ENCODE measurements at places on chromosomes 2 and 18.

GRCh38 chr2:46722142-46722541 lies 193.5 kb downstream of the MCFD2 start:
- DNase-seq: no peak

DNA sequence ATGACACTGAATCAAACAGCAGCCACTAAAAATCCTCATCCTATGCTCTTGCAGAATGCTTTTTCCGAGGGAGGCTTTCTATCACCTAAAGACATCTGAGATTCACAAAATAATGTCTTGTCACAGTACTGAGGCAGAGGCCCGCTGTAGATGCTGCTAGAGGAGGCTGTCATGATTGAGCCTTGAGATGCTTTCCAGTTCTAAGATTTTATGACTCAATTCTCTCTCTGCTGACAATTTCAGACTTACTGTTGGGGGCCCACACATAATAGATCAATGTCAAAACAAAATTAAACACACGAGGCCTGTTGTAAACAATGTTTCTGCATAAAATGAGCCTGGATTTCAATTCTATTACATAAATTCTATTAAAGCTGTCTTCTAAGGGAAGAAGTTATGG lies 132.7 kb upstream of the ARL4C start:
- DNase-seq: no peak

DNA sequence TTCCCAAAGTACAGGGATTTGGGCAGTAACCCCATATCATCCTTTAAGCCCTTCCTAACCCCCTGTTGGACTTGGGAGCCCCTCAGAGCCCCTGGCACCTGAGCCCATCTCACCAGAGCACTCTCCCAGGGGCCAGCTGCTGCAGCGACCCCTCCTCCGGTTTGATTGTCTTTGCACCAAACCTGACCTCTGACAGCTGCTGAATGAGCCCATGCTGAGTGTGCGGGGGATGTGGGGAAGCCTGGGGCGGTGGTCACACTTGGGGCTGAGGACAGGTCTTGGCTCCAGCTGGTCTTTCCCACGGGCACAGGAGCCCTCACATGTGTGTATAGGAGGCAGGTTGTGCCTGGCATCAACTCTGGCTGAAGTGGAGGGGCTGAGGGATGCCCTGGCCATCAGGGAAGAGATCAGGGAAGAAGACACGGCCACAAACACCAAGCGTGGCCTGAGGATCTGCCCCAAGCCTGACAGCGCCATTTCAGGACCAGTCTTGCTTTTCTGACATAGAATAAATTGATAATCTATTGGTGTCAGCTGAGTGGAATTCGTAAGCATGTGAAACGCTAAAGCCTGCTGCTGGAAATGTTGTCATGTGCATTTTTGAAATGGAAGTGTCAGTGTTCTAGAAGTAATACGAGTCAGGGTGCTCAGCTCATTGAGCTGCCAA lies 102.4 kb downstream of the ACKR3 start:
- DNase-seq: no peak

DNA sequence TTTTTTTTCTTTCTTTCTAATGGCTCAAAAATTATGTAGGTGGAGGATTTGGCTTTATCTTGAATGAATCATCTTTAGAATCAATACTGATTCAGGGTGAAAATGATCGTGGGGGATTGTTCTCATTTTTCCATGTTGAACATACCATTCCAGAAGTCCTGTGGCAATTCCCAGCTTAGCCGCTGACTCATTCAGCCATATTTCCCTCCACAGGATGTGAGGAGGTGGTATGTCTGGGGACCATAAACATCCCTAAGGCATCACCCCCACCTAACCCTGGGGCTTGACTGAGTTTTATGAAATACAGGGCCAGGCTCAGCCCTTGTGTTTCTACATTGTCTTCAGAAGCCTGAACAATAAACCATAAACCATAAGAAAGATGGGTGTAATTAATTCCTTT lies 92.7 kb upstream of the FN1 start:
- no peak for DNase-seq

DNA sequence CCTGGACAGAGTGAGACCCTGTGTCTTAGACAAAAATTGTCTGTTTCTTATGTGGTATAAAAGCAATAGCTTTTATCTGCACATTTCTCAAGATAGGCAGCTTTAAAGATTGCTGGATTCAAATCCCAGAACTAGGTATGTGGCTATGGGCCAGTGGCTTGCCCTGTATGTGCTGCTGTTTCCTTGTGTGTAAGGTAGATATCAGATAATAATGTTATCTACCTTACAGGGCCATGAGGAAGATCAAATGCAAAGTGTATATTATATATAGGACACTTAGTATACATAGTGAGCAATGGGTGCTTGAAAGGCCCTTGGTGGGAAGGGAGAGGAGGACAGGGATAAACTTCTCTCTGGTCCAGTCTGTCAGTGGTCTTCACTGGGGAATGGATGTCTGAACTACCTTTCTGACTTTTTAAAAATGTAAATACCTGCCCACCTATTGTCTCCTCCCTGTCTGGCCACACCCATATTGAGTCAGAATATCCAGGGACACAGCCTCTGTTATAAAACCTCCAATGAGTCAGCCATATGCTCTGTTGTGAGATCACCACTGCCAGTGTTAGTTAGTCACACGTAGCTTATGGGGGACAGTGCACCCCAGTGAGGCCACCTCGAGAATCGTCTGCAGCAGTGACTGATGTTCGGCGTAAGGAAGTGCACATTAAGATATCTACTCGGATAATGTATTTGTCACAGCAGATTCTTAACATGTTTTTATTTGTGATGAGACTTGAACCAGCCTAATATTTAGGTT lies 383.4 kb downstream of the PTPRM start:
- DNase-seq: no peak

- no peak for DNase-seq
Observed at GRCh38 chr2:240602266-240603050, 15.9 kb downstream of the CAPN10 start.

DNA sequence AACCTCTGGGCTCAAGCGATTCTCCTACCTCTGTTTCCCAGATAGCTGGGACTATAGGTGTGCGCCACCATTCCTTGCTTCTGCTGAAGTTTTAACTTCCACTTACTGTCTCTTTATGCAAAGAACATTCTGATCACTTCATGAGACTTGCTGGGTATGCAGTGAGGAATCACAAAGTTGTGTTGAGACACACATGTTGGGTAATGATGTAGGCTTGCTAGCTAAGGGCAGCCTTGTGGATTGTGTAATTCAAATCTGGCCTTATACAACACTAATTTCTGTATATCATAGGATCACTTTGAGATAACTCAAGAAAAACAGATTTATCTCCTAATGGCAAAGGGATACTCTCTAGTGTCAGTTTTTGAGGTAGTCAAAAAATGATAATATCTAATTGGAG lies 24.2 kb downstream of the XRCC5 start:
- DNase-seq: no peak

DNA sequence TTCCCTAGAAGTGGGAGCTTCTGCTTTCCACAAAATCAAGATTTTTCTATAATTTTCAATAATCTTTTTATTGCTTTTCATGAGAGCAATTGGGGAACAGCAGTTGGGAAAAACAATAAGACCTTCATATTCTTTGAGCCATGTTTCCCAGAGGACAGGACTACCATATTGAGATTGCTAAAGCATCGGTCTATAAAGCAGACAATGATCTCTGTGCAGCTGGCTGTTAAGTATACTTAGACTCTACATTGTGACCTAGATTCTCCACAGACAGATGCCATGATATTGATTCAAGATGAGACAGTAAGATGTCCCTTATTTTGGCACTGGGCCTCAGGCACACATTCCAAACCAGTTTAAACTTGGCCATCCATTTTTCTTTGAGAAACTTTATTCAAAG lies 1178.7 kb downstream of the SUCLG1 start:
- no peak for DNase-seq

DNA sequence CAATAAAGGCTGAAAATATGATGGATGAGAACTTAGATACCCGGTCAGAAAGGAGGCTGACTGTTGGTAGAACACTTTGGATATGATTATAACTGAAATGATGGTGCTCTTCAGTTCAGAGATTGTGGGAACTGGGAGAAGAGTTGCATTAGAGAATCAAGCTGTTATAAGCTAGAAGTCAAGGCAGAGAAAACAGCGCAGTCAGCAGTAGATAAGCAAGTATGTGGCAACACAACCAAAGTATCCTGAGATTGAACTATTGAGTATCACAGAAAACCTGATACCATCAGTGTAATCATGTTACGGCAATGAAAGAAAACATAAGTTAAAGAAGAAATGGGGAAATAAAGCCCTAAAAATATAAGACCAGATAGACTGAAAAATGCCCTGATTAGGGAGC lies 633.9 kb upstream of the LRRTM1 start:
- no peak for DNase-seq

DNA sequence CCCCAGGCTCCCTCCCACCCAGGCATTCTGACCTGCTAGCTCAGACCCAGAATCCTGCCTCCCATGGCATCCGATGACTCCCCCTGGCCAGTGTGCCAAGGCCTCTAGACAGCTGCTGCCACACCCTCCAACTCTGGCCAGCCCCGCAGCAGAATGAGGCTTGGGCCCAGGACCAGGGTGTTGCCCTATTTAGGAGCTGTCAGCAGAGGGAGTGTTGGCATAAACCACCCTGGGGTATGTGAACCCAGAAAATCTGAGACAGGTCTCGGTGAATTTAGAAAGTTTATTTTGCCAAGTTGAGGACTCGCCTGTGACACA lies 134.3 kb downstream of the KLHL29 start:
- DNase-seq: no peak

GRCh38 chr2:120330946-120331822 lies 14.8 kb upstream of the INHBB start:
- no peak for DNase-seq

DNA sequence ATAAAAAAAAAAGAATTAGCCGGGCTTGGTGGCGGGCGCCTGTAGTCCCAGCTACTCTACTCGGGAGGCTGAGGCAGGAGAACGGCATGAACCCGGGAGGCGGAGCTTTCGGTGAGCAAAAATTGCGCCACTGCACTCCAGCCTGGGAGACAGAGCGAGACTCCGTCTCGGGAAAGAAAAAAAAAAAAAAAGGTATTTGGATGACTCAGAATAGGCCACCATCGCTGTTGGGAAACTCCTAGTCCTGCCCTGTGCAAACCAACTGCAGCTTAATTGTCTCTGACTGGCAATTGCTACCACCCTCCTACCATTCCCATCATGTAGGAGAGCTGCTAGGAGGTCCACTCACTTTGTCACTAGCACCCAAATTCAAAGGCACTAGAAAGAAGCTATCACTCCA lies 43.5 kb downstream of the ATP8B1 start:
- no peak for DNase-seq

DNA sequence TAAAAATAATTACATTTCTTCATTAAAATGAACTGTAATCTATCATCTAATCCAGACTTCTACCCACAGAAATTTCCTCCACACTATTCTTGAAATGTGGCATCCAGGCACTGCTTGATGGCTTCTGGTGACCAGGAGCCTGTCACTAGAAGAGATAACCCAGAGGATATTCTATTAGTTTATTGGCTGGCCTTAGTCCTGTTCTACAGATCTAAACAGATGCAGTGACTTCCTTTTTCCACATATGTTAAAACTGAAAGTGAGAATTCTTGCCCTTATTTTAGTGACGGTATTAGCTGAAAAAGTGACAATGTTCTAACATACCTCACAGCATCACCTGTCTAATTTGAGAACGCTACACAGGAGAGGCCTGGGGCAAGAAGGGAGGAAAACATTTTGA lies 775.4 kb downstream of the TSN start:
- DNase-seq: no peak

GRCh38 chr2:72144274-72144631 lies 3.4 kb downstream of the CYP26B1 start:
- no peak for DNase-seq

DNA sequence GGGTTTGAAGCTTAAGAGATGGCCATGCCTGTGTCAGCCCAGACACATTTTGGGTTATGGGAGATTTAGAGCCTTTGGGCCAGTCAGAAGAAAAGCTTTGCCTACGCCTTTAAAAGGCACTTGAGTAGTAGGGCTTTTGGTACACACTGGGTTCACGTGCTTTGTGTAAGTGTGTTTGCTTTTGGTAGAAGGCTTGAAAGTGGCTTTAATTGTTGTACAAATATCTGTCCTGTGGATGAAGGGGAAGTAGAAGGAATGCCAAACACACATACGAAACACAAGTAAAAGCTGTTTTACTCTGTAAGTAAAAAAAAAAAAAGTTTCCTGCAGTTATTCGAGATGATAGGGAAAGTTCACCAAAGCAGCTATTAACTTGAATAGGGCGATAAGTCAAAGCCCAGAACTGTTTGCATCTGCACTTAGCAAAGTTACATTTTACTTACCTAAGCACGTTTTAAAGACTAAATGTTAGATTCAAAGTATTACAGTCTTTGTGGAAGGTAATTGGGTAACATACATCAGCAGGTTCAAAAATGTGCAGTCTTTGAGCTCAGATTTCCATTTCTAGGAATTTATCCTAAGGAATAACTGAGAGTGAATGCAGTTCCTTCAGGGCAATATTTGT lies 75.4 kb downstream of the STK25 start:
- no peak for DNase-seq

DNA sequence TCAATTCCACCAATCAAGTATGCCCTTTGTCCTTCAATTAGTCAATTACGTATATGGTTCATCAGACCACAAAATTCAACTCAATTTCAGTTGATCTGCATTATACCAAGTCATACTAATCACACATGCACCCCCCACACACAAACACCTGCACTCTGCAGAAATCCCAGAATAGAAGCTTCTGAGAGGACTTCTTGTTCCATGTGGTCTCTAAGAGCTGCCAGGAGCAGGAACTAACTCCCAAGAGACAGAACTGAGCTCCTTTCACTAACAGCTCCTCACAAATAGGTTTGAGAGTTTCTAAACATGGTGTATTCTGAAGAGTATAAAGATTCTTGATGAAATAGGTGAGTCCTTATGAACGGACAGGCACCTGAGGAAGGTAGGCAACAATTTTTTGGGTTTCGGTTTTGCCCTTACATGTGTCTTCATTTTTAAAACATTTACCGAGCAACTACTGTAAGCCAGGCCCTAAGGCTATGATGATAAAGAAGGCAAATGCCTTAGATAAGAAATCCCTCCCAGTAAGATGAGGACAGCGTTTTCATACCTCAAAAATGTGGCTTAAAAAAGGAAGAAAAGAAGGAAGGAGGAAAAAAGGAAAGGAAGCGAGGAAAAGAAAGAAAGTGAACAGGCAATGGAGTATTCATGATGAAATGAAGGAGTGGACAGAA lies 183.1 kb downstream of the PID1 start:
- no peak for DNase-seq

- no peak for DNase-seq
Observed at GRCh38 chr2:221529943-221530652, 42.0 kb downstream of the EPHA4 start.

- no peak for DNase-seq
Observed at GRCh38 chr2:207254591-207255464, 89.1 kb upstream of the KLF7 start.

DNA sequence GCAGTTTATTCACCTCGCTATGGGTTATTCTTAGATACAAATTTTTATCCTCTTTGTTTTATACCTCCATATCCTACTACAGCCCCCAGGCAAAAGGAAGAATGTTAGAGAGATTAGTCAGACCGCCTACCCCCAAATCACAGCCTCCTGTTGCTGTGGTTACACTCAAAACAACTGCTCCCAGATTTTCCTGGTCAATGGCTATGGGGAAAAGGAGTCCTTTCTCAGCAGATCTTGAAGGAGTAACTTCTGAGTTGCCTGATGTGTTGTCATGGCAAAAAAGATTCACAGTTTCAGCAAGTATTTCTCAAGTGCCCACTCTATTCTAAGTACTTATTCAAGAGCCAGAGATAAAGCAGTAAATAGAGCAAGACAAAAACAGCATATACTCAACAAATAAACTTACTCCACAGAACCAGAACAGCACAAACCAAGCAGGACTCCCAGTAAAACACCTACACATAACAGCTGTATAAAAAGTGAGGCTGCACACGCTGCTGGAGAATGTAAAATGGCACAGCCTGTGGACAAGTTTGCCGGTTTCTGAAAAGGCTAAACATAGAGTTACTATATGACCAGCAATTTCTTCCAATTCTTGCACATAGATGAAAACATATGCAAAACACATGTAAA lies 104.8 kb downstream of the NOL10 start:
- DNase-seq: no peak
